ENCODE measurements at places on chromosomes 4 and X.

DNA sequence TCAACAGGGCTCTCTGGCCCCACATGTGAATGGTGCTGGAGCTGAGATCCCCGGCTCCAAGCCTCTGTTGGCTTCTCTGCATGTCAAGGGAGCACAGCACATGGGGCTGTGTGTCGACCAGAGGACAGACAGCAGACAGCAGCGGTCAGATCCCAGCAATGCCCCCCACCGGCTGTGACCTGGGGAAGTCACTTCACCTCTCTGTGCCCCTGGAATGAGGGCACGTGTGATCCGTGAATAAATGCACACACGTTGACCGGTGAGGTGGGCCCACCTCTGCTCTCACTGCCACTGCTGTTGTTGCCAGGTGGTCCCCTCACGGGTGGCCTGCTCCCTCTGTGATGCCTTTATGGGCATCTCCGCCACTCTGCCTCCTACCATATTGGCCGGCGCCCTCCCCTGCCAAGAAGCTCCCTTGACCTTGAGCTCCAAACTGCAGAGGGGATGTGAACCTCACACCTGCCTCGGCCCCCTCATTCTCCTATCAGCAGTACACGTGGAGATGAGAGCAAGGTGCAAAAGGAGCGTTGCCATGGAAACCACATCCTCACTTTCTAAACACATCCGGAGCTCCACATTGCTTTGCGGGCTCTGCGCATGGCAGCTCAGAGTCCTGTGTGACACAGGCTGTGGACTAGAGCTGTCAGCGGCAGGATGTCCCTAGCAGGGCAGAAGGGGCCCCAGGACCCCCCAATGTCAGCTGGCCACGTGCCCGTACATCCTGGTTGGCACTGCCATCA lies 75.4 kb downstream of the ABLIM2 start:
- no peak for DNase-seq

GRCh38 chrX:120299928-120300327 lies 11.3 kb downstream of the TMEM255A start:
- DNase-seq: no peak

DNA sequence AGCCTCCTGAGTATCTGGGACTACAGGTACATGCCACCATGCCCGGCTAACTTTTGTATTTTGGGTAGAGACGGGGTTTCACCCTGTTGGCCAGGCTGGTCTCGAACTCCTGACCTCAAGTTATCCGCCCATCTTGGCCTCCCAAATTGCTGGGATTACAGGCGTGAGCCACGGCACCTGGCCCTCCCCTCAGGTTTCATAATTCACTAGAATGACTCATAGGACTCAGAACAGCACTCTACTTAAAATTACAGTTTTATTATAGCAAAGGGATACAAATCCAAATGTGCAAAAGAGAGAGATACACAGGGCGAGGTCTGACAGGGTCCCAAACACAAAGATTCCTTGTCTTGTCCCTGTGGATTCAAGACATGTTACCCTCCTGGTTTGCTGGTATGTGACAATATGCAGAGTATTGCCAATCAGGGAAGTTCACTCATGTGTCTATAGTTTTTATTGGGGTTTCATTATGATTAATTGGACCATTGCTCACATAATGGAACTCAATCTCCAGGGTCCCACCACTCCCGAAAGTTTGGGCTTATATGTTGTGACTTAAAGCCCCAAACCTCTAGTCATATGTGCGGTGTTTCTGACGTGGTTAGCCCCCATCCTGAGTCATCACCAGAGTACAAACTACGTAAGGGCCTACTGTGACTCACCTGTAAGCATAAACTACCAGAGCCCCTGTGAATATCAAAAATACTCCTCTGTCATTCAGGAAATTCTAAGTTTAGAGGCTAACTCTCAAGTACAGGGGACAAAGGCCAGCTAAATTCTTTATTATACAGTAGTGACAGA lies 5.2 kb downstream of the YIPF6 start:
- peak; percentile 32 for DNase-seq

- no peak for DNase-seq
Observed at GRCh38 chr4:81648576-81649275, 177.0 kb upstream of the RASGEF1B start.

DNA sequence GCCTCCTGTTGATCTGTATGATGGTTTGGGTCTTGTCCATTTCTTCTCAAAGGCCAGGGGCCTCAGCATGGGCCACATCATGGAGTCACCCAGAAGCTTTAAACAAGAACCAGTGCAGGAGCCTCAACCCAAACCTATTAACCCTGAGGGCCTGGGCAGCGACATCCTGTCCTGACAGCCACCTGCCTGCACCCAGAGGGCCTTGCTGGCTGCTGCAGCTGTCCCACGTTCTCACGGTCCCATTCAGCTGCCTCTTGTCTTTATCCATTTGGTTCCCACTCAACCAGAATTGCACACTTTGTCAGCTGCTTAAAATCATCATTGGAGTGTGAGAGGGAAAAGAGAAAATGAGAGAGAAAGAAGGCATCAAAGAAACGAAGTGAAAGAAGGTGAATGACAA lies 21.6 kb downstream of the C4orf50 start:
- DNase-seq: no peak

GRCh38 chr4:111678479-111678878 lies 466.8 kb upstream of the FAM241A start:
- DNase-seq: no peak

DNA sequence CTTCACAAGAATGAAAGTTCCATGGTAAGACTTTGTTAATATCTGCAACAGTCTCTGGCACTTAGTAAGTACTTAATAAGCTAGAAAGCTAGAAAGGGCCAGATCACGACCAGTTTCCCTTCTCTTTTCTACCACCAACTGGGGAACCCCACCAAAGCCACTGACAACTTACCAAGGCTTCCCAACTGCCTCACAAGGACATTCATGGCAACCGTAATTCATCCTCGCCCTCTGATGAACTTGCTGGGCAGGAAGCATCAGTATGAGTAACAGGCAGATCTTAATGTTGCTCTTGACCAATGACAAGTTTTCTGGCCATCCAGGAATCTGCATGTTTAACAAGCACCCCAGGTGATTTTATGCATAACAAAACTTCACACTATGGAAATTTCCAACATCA lies 23.2 kb upstream of the ZCCHC13 start:
- no peak for DNase-seq

DNA sequence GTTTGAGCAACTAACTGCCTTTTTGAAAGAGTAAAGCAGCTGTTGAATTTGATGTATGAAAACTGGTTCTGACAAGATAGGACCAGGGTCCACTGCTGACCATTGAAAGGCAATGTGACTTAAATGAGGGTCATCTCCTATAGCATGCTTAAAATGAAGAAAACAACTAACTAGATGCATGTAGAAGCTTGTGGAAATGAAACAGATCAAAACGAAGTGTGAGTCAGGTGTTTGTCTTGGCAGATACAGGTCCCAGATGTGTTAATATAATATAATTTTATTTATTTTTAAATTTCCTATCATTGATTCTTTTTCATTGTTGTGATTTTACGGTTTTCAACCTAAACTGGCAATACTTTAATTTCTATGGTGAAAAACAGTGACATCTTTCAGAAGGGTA lies 83.6 kb downstream of the ATOH1 start:
- DNase-seq: no peak

DNA sequence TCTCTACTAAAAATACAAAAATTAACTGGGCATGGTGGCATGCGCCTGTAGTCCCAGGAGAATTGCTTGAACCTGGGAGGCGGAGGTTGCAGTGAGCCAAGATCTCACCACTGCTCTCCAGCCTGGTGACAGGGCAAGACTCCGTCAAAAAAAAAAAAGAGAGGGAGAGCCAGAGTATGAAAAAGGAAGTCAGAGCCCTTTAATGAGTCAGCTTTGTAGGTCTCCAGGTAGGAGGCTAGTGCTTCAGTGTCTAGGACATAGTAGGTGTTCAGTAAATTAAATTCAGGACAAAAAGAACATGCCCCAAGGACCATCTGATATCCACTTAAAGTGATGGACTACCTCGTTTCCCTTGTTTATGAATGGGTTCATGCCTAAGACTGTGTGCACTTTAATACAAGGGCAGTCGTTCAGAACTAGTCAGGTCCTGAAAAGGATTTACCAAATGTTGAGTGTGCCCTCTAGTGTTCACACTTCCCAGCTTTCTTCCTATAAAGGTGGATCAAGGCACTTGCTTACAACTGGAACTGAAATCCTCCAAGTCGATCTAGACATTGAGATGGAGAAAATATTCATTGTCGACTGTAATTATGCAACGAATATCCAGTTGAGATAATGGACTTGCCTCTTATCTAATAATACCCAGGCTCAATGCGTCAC lies 29.0 kb downstream of the F9 start:
- DNase-seq: no peak

- DNase-seq: no peak
Observed at GRCh38 chr4:56655209-56655626, 25.9 kb downstream of the HOPX start.

DNA sequence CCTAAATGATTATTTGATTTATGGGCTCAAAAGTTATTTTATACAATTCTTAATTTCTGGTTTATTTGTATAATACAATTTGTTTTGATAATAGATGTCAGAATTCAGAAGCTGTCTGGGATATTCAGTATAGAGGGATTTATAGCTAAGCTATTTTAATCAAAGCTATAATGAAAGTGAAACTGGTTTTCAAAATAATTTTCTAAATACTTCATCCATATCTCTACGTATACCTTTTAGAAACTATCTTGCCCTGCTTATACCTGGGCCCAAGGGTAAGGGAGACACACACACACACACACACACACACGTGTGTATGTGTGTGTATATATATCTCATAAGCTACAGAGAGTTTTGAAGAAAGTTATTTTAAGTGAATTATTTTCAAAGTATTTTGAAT lies 2.9 kb downstream of the TMEM131L start:
- DNase-seq: no peak

DNA sequence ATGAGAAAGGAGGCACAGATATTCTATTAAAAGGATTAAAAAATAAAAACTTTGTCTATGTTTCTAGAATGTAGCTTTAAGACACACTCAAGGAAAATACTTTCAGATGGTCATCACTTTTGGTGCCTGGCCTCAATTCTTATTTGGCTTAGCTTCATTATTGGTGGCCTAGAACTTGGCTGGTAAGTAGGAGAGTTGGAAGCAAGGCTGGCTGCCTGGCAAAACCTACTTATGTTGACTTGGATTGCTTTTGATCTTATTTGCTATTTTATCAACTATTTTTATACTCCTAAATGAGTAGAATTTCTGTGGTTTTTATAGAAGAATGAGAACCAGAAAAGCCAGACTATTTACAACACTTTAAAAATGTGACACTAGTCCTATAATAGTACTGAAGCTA lies 35.3 kb upstream of the JADE3 start:
- DNase-seq: no peak

- no peak for DNase-seq
Observed at GRCh38 chrX:140190441-140191108, 225.3 kb upstream of the CXorf66 start.

DNA sequence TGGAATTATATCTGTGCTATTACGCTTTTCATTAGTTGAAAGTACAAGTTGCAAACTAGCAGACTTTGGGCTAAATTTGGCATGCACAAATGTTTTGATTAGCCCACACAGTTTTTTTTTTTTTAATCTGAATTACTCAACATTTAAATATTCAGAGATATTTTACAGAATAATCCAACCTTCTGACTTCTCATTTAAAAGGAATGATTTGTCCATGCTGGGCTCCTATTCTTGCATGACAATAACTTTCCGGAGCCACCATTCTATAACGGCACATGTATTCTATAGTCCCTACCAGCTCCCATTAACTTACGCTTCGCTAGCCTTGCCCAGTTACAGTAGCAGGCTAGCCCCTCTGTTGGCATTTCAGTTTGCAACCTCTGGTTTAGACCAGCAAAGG lies 219.3 kb upstream of the FTHL17 start:
- DNase-seq: no peak

DNA sequence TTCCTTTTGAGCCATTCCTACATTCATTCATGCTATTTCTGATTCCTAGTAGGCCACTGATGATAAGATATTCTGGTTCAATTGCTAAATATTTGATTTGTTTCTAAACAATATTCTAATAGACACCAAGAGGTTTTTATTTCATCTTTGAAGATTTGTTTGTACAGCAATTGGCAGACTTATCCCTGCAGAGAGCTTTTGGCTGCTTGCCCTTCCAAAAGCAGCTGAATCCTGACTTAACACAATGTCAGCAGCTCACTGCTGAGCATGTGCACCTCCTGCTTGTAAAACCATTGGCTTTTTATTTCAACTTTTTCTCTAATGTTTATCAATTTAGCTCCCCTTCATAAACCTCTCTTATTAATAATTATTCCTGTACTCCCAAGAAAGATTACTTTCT lies 45.3 kb downstream of the MMRN1 start:
- no peak for DNase-seq

DNA sequence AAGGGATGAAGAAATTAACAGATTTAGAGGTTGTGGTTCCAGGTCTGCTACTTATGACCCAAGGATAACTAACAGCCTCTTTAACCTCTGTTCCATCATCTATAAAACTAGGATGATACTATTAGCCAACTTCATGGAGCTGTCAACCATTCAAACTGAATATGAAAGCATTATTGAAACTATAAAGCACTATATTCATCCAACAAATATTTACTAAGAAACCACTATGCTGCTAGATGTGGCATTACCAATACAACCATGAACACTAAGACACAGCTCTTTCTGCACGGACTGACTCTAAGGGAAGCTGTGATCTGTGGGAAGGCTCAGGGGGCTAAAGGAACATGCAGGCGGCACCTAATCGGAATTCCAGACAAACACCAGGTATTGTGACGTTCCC lies 66.0 kb downstream of the APBB2 start:
- DNase-seq: no peak

DNA sequence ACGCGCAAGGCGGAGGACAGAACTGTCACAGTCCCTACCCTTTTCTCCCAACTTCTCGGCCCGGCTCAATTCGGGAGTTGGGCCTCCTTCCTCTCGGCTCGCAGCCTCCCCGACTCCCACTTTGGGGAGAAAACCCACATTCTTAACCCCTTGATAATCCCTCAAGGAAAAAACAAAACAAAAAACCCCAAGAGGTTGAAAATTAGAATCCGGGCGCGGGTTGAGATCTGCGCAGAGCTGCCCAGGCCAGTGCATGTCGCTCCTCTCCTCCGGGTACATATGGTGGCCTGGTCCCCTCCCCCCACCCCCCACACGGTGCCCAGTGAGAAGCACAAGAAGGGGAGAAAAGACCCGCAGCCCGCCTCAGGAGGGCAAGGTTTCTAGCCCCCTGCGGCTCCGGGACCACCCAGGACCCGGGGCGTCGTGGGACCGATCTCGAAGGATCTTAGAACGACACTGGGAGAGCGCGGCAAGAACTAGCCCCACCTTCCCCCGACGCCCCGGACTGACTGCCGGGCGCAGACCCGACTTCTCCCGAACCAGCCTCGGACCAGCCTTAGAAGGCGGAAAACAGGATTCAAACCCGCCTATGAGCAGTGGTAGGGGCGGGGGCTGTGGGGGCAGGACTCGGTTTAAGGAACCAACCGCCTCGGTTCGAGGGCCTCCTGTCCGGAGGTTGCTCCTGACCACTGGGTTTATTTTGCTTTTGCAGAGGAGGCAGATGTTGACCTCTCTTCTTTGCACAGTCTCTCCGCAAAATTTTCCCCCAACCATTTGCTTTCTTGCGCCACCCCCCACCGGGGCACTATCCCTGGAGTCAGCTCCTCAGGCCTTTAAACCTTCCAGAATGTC lies 2.5 kb upstream of the PDGFRA start:
- no peak for DNase-seq

GRCh38 chr4:144816668-144817067 lies 170.7 kb downstream of the HHIP start:
- no peak for DNase-seq

GRCh38 chrX:12979616-12980015 lies 4.7 kb downstream of the TMSB4X start:
- no peak for DNase-seq
